ENCODE measurements at places on chromosomes 5 and 9.

DNA sequence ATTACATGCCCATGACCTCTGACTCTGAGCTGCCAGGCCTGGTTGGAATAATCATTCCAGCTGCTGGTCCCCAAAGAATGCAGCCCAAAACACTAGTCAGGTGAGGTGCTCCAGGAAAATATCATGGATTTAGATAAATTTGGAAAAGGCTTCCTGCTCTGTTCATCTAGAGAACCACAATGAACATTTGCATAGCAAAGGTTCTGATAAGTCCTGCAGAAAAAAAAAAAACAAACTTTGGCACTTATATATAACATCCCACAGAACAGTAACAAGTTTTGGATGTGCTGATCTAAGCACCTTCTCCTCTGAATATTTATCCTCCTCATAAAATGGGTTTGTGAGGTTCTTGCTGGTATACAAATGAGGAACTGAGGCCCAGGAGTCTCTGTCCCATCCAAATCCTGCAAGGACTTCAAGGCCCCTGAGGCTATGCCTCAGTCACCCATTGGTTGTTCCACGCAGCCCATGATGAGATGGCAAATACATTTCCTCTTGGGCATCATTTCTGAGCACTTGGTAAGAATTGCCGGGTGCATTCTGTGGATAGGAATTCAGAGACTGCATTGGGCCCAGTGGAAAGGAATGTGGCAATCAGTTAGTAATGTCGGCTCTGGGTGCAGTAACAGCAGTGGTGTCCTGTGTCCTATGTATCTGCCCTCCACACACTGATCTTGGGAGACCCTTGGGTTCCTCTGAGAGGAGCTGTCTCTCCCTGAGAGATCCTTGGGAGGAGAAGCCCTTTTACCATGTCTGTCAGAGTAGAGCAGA, 73.4 kb upstream of the ASS1 start:
- DNase-seq = peak; percentile 35

DNA sequence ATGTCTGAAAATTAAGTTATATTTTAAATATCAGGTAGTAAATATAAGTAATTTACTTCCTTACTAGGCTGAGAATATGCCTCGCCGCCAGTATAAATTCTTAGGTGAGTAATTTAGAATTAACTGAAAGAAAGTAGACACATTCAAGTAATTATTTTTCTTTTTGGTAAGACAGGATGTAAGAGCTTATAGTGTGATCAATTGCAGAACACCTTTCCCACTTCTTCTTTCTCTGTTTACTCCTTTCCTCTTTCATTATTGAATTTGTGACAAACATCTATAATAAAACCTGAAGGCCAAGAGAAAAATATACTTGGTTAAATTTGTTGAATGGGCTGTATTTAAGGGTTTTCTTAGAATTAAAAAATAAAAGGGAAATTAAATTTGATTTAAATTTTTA, 195.1 kb upstream of the CDKN2B start:
- DNase-seq = no peak

GRCh38 chr5:57855831-57856230, 373.2 kb upstream of the ACTBL2 start:
- no peak for DNase-seq

GRCh38 chr9:89805571-89806292, 200.9 kb downstream of the GADD45G start:
- DNase-seq = no peak

GRCh38 chr5:167014401-167015056, 1276.9 kb upstream of the WWC1 start:
- no peak for DNase-seq

Measured in AG08396 (cell line).